ENCODE measurements at places on chromosomes 4 and X.

DNA sequence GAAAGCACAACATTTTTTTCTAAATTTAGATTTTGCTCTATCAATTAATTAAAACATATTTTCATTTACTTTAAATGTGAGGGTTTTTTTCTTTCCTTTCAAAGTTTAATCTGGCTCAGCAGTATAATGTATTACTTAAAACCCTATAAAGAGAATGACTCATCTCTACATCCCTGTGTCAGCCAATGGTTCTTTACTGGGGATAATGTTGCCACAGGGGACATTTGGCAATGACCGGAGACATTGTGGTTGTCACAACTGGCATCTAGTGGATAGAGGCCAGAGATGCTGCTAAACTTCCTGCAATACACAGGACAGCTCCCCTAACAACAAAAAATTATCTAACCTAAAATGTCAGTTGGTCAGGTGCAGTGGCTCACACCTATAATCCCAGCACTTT is 53.8 kb downstream of the SYNPO2 start:
- no peak for DNase-seq

DNA sequence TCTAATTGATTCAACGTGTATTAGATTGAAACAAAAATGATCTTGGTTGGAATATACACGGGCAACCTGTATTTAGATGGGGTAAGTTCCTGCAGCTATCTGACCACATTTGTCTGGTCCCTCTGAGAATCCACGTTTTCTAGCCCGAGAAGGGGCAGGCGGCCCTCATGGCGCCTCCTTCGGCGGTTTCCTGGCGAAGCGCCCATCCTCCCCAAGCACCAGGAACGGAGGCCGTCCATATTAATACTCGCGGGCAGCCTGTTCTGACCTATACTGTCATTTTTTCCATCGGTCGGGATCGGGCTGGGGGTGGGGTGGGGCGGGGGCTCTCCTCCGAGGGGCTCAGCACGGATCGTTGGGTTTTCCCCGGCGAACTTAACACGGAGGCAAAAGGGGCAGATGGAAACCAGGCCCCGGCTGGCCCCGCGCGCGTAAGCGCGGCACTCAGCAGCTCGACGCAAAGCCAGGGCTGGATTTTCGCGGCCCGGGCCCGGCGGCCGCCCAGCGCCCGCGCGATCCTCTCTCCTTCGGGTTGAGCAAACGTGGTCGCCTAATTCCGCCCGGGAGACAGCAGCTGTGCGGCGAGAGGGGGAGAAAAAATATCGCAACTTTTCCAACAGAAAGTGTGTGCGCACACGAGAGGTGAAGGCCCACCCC is 77.2 kb upstream of the BCOR start:
- DNase-seq, result no peak

DNA sequence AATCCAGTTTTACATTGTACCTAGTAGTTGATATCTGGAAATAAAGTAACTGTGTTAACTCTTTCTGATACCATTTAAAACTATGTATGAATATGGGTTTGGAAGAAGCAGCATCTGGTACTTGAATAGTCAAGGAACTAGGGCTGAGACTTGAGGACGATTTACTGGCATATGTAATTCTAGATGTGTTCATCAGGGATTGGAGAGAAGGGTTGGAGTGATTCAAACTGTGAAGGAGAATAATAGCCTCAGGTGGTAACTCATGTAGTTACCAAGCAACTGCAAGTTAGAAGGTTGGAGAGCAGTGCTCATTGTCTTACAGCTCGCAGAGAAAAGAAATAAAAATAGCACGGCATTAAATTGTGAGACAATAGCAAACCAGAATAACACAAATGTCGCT is 29.5 kb upstream of the TXLNG start:
- no peak for DNase-seq

DNA sequence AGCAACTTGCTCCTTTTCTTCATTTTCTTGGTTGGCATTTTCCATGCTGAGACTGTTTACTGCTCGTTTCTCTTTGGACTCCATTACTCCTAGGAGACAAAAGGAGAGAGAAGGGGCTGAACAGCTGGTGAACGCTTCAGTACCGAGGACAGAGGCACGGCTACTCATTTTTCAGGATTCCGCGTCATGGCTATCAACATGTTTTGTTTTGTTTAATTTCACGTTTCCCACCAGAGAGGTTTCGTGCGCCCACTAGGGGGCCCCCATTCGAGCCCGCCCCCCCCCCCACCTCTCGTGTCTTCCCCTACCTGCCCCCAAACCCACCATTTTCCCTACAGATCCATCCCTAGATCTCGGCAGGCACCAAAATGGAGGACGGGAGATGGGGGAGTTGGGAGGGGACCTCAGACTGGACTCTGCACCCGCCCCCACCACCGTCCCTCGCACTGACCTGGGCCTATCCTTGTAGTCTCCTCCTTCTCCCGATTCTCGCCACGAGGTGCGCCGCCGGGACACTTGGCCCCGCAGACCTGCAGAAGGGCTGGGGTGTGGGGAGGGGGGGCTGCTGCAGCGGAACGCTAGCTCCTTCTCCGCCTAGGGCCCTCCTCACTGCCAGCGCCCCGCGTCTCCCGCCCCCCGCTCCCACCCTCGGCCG is 653 bp downstream of the BEX1 start:
- DNase-seq, result no peak

GRCh38 chrX:32293962-32294700 is 917.2 kb downstream of the DMD start:
- no peak for DNase-seq

GRCh38 chrX:3345281-3346191 is 916 bp downstream of the MXRA5 start:
- DNase-seq, result no peak

DNA sequence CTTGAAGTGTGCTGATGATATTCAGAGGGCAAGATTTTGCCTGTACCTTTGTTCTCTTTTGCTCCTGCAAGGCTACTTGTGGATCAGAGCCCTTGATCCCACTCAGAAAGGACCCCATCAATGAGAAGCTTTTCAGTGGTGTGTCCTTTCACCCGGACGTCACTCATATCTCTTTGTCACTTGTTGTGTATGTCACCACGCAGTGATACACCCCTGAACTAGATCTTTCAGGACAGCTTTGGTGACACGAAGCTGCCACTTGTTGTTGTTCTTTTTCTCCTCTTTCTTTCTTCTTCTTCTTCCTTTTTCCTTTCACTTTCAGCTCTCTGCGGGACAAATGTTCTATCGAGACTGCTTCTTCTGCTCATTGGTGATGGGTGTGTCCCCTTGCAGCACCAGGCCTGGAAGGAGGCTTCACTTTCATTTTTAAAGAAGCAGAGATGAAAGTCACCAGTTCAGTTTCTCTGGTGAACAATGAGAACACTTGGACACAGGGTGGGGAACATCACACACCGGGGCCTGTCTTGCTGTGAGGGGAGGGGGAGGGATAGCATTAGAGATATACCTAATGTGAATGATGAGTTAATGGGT is 83.6 kb downstream of the NBDY start:
- DNase-seq, result peak; percentile 41

GRCh38 chr4:81685104-81685503 is 213.4 kb upstream of the RASGEF1B start:
- DNase-seq, result no peak

DNA sequence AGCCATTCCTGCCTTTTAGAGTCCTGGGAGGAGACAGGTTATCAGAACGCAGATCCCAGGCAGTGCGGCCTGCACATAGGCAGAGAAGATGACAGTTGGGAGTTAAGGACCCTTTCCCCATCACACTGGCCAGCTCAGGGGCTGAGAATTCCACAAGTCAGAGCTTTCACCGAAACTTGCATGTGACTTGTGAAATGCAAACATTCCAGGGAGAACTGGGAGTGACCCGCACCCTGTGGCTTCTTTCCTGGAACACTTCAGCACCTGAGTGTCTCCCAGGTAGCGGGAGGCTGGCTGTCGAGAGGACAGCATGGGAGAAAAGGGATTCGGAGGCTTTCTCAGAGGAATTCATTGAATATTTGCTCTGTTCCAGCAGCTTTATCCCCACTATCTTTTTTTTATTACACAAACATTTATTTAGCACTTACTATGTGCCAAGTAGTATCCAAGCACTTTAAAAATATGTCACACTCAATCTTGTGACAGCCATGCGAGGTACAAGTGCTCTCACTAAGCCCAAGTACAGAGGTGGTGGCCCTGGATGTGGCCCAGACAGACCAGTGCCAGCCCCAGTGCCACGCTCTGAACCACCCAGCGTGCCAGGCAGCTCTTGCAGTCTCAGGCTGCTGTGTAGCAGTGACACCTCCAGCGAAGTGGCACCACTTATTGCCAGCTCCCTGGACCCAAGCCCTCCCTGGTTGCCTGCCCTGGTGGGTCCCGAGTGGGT is 100.5 kb downstream of the PHKA2 start:
- no peak for DNase-seq

GRCh38 chr4:65880594-65880993 is 210.3 kb upstream of the EPHA5 start:
- DNase-seq, result no peak

DNA sequence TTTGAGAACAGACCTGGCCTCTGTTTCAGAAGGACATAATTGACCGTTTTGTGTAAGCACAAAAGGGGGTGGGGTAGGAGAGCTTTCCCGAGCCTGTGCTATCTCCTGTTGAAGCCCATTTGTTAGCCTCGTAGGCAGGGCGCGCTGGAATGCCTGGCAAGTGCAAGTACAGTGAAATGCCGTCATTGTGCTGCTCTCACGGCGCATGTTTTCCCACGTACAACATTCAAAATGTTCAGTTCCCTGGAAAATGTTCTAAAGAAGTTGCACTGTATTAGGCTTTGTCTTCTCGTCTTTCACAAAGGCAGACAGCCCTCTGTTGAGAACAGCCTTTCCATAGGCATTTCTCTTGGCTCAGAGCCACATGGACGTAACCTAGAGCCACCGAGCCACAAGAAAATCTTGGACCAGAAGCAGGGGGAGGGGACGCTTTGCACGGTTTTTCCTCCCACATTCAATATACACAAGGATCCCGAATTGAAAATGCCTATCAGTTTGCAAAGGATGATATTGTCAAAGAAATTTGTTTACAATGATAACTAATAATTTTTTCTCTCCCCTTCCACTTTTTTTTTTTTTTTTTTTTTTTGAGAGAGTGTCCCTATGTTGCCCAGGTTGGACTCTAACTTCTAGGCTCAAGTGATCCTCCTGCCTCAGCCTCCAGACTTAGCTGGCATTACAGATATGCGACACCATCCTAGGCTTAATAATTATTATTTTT is 54.6 kb upstream of the RAPGEF2 start:
- no peak for DNase-seq

All from naive thymus-derived CD8-positive, alpha-beta T cell (primary cell).